Activated CD8-positive, alpha-beta T cell treated with anti-CD3 and anti-CD28 coated beads for 36 hours (primary cell): ENCODE measurements at places on chromosomes 5 and 9. TPM values are rescaled to one million over a fixed set of nuclear protein-coding genes. Genes with fewer than 3 reads are reported as not detected.
A peak's percentile ranks its signal among the peaks of the same experiment; 100 is the strongest.

DNA sequence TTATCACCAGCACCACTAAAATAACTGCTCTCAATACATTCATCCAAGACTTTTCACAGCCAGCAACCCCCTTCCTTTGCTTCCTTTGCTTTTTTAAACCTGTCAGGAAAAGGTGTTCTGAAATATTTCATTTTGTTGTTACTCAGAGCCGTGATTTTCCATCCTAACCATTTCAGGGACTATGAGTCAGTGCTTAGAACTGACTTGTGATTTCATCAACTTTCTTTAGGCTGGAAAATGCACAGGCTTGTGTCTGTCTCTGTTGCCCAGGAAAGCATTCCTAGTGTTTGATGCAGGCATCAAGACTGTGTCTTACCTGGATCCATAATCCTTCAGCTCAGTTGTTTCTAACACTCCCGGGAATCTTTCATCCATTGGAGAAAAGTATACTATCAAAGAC lies 805.6 kb downstream of the BRINP1 start:
- DNase-seq: no peak
- no peaks in the 10 kb centered on the region for H3K36me3 ChIP-seq
- no peaks in the 10 kb centered on the region for H3K4me1 ChIP-seq
- no peak overlapping the region for H3K4me3 ChIP-seq

- DNase-seq: no peak
- no peak overlapping the region for H3K27ac ChIP-seq
- H3K4me1 ChIP-seq: no peaks in the 10 kb centered on the region
- no peak overlapping the region for H3K4me3 ChIP-seq
Measured at GRCh38 chr5:64518793-64519192, 13.0 kb downstream of the RGS7BP start.

DNA sequence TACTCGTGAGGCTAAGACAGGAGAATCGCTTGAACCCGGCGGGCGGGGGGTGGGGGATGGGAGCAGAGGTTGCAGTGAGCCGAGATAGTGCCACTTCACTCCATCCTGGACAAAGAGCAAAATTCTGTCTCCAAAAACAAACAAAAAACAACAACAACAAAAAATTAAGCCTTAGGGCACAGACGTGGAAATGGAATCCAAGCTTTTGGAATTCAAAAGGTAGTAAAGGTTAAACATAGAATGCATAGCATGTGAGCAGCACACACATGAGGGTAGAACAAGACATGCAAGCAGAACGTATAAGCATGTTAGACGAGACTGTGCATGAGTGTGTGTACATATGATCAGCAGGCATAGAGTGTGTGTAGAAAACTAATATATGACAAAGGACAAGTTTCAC lies 68.0 kb downstream of the PTBP3 start:
- H3K4me3 ChIP-seq: no peak overlapping the region
- DNase-seq: no peak
- peaks cover 30% of the 10 kb centered on the region for H3K4me1 ChIP-seq
- peaks cover 29% of the 10 kb centered on the region for H3K36me3 ChIP-seq
- H3K27me3 ChIP-seq: no peaks in the 10 kb centered on the region

DNA sequence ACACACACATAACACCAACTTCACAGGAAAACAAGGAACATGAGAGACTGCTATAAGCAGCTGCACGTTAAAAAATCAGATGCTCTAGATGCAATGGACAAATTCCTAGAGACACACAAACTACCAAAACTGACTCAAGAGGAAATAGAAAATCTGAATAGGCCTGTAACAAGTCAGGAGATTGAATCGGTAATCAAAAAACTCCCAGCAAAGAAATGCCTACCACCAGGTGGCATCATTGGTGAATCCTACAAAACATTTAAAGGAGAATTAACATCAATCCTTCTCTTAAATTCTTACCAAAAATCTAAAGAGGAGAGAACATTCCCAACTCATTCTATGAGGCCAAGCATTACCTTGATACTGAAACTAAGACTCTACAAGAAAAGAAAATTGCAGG lies 54.9 kb downstream of the NDST1 start:
- no peak overlapping the region for H3K4me3 ChIP-seq
- H3K27ac ChIP-seq: no peak overlapping the region
- peaks cover 2% of the 10 kb centered on the region for H3K27me3 ChIP-seq
- no peaks in the 10 kb centered on the region for H3K4me1 ChIP-seq
- H3K36me3 ChIP-seq: no peaks in the 10 kb centered on the region
- peak; percentile 63 for DNase-seq

- no peaks in the 10 kb centered on the region for H3K4me1 ChIP-seq
- no peak overlapping the region for H3K4me3 ChIP-seq
- no peaks in the 10 kb centered on the region for H3K27me3 ChIP-seq
- no peak overlapping the region for H3K27ac ChIP-seq
- no peaks in the 10 kb centered on the region for H3K36me3 ChIP-seq
Measured at GRCh38 chr5:168014433-168015123, 276.9 kb upstream of the WWC1 start.

- no peak overlapping the region for H3K4me3 ChIP-seq
- peaks cover 91% of the 10 kb centered on the region for H3K4me1 ChIP-seq
- H3K36me3 ChIP-seq: peaks cover 4% of the 10 kb centered on the region
- peak overlapping the region; percentile 60 for H3K27ac ChIP-seq
- no peak for DNase-seq
- no peaks in the 10 kb centered on the region for H3K27me3 ChIP-seq
Measured at GRCh38 chr9:89525446-89526374, 27.8 kb upstream of the SEMA4D start.

- no peak overlapping the region for H3K4me3 ChIP-seq
- H3K27me3 ChIP-seq: no peaks in the 10 kb centered on the region
- H3K27ac ChIP-seq: no peak overlapping the region
- H3K36me3 ChIP-seq: peaks cover 19% of the 10 kb centered on the region
- H3K4me1 ChIP-seq: peaks cover 10% of the 10 kb centered on the region
Measured at GRCh38 chr5:80703747-80704146, 49.0 kb upstream of the DHFR start.

DNA sequence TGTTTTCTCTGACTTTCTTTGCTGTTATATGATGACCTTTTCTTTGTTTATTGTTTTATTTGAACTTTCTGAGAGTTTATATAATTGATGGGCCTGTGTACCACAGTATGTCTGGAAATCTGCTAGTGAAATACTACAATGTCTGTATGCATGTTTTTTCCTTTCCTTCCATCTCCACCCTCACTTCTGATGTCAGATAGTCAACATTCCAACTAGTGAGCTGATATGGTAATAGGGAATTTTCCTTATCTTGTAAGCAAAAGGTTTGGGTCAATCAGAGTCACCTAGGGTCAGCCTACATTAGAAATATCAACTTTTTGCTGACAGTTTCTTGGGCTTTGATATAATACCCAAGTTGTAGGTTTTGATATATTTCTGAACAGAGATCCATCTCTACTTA lies 103.2 kb downstream of the MAT2B start:
- peaks cover 3% of the 10 kb centered on the region for H3K27me3 ChIP-seq
- no peaks in the 10 kb centered on the region for H3K4me1 ChIP-seq
- H3K36me3 ChIP-seq: no peaks in the 10 kb centered on the region

DNA sequence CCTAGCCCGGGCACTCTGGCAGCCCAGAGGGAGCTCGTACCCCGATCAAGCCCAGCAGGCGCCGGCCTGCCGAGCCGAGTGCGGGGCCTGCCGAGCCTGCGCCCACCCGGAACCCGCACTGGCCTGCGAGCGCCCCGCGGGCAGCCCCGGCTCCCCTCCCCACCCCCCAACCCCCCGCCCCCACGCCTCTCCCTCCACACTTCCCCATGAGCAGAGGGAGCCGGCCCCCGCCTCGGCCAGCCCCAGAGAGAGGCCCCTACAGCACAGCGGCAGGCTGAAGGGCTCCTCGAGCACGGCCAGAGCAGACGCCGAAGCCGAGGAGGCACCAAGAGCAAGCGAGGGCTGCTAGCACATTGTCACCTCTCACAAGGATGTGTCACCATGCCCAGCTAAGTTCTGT lies 36.2 kb upstream of the CCDC180 start:
- H3K27me3 ChIP-seq: no peaks in the 10 kb centered on the region
- H3K4me1 ChIP-seq: peaks cover 2% of the 10 kb centered on the region
- H3K36me3 ChIP-seq: peaks cover 2% of the 10 kb centered on the region
- H3K4me3 ChIP-seq: no peak overlapping the region

DNA sequence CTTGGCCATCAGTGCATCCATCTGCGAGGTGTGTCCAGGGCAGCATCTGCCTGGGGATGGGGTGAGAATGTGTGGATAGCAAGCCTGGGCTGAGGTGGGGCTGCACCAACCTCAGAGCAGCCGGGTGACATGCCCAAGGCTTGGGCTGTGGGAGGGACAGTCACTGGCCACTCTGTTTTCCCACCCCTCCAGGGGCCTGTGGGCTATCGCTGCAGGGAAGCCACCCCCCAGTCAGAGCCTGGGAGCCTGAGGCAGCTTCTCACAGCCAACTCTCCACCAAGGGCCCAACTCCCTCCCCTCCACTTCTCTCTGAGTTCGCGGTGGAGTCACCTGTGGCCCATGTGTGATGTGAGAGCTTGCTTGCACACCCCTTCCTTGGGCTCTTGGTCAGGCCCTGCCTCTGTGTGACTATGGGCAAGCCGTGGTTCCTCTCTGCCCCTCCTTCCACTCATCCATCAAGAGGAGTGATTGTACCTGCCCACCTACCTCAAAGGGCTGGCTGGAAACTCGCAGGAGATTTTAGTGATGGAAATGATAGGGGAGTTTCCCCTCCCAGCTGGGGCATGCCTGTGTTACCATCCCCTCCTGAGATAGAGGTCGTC lies 54.8 kb downstream of the DAB2IP start:
- DNase-seq: no peak
- H3K4me1 ChIP-seq: peaks cover 7% of the 10 kb centered on the region
- no peaks in the 10 kb centered on the region for H3K36me3 ChIP-seq
- no peak overlapping the region for H3K27ac ChIP-seq
- no peak overlapping the region for H3K4me3 ChIP-seq

DNA sequence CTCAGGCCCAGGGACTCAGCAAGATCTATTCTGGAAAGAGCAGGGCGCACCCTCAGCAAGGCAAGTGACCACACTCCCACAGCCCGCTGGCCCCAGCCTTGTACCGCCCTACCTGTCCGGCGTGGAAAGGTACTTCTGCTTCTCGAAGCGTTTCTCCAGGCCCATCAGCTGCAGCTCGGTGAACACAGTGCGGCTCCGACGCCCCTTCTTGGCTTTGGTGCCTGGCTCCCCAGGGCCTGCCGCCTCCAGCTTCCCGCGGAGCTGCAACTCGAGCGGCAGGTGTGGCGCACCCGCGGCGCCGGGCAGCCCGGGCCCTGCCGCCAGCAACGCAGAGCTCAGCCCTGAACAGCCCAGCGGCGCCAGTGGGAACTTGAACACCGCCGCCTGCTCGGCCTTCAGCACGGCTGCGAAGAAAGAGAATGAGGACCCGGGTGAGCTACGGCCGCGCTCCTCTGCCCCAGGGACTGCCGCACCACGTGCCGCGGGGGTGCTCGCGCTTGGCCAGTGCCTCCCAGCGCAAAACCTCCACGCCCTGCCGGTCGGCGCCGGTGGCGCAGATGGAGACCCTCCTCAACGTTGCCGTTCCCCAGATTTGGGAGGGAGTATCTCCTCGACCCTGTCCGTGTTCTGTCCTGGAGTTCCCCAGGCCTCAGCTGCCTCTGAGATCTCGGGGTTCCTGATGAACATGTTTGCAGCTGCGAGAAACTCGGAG lies 2.2 kb downstream of the BARX1 start:
- peaks cover 3% of the 10 kb centered on the region for H3K36me3 ChIP-seq
- H3K27ac ChIP-seq: no peak overlapping the region
- H3K27me3 ChIP-seq: peaks cover 76% of the 10 kb centered on the region

GRCh38 chr5:31452314-31452713 lies 79.6 kb downstream of the DROSHA start:
- no peak overlapping the region for H3K4me3 ChIP-seq
- H3K36me3 ChIP-seq: peaks cover 76% of the 10 kb centered on the region
- H3K27ac ChIP-seq: no peak overlapping the region
- DNase-seq: no peak

DNA sequence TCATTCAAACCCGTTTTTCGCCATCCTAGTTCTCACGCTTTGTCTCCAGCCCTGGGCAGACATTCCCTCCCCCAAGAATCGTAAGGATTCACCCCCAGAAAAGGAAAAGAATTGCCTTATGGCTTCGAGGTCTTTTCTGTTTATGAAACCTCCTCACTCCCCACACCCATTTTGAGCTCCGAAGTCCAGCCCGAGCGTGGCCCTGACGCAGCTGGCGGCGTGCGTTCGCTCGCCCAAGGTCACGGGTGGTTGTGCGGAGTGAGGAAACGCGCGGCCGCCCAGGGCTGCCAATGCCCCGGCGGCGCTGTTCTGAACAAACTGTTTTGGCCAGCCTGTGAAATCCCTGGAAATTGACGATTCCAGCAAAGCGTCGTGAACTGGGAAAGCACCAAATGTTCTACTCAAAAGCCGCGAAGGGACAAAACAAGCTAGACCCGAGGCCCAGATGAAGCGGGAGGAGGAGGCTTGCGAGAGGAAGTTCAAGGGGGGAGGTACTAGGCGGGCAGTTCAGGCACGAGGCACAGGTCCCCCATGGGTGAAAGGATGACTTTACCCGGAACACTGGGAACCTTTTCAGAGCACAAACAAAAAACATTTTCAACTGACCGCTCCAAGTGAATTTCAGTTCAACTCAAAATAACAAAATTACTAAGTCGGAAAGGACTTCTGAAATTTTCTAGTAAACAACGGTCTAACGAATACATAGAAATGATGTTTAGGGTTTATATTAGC lies 683 bp upstream of the ZFAND5 start:
- H3K27me3 ChIP-seq: no peaks in the 10 kb centered on the region
- peak; percentile 72 for DNase-seq
- H3K27ac ChIP-seq: peak overlapping the region; percentile 98
- H3K36me3 ChIP-seq: peaks cover 20% of the 10 kb centered on the region

DNA sequence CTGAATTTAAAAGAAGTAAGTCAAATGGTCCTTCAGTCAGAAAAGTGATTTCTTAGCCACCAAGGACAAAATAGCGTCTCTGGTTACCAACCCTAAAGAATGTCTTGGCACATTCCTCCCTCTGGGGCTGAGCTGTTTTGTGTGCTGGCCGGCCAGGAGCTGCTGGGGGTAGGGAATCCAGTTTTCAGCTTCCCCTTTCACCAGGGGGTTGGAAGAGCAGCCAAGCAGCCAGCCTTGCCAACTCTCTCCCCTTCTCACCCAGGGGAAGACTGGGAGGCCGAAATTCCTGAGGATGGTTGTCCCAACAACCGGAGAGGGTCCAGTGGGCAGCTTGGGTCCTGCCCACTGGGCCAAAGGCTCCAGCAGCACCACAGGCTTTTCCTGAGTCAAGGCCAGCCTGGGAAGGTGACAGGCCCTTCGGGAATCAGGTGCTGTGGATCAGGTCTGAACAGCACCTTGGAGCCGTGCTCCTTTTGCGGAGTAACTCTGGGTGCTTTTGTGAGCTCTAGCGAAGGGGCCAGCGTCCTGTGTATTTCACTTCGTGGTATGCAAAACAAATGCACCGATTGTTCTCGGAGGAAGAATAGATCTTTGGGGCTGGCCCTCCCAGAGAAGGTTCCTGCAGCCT lies 4.2 kb downstream of the WWC1 start:
- H3K27ac ChIP-seq: no peak overlapping the region
- H3K27me3 ChIP-seq: peaks cover 26% of the 10 kb centered on the region
- H3K4me1 ChIP-seq: no peaks in the 10 kb centered on the region

Gene LEAP2
- total RNA-seq: 3.0 TPM

Gene SLC6A19
- not detected for total RNA-seq

Gene PCDHA12
- not detected for total RNA-seq

Gene POLR3G
- 24.0 TPM for total RNA-seq

Gene ANXA6
- total RNA-seq: 328 TPM

Gene PKD2L2
- total RNA-seq: not detected

Gene BTNL8
- total RNA-seq: not detected
